Activated CD8-positive, alpha-beta memory T cell treated with anti-CD3 and anti-CD28 coated beads for 48 hours (primary cell): ENCODE measurements at places on chromosomes 16 and 17.

DNA sequence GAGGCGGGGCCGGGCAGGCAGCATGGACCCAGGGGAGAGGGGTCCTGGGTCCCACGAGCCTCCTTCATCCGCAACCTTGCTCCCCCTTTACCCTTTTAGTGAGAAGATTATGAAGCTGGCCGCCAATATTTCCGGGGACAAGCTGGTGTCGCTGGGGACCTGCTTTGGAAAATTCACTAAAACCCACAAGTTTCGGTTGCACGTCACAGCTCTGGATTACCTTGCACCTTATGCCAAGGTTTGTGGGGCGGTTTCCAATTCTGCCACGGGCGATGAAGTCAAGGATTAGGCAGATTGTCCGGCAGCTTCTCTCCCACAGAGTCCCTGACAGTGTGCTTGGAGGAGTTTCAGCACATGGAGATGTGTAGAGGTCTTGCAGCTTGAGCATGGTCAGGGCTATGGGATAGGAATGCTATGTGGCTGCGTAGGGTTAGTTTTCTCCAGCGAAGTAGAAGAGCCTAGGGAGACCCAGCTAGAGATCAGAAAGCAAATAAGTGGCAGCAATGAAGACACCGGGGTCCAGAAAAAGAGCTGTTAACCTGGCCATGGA lies 598 bp downstream of the NIP7 start:
- DNase-seq, result no peak

DNA sequence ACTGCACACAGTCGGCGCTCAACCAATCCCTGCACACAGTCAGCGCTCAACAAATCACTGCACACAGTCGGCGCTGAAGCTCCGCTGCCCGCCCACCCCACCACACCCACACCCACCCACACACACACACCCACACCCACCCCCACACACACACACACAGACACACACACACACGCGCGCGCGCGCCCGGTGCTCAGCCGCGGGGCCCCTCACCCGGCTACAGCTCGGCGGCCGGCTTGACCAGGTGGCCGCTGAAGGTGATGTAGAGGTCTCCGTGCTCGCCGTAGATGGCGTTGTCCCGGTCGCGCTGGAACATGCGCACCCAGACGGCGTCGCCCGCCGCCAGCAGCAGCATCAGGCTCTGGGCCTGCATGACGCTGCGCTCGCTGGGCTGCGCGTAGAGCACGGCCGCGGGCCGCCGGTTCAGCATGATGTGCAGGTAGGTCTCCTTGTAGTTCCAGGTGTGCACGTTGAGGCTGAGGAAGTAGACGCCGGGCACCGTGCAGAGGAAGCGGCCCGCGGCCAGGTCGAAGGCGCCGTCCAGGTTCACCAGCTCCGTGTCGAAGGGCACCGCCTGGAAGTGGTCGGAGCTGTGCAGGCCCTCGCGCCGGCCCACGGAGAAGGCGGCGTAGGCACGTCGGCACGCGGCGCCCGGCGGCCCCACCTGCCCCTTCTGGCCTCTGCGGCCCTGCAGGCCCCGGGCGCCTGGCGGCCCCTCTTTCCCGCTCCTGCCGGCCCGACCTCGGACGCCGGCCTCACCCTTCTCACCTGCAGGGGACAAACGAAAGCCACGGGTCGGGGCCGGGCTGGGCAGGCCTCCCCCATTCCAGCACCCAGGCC lies 2.5 kb downstream of the C1QTNF8 start:
- DNase-seq, result no peak

GRCh38 chr17:49193513-49194296 lies 16.7 kb downstream of the GNGT2 start:
- DNase-seq, result no peak

GRCh38 chr17:67544364-67544955 lies 167.4 kb downstream of the PITPNC1 start:
- no peak for DNase-seq

DNA sequence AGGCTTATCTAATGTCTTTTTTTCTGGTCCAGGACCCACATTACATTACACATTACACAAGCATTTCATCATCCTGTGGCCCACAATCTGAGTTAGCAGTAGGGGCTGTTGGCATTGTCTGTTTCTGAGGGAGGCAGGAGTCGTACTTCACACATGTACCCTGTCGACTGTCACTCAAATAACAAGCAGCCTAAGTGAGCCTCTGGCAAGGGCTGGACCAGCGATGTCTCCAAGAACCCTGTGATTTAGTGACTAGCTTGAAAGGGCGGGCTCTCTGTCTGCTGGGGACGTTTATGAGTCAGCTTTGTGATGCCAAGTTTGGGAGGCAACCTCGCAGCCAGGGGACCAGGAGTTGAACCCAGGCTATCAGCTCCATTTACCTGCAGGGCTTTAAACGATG lies 251.4 kb downstream of the HS3ST3B1 start:
- DNase-seq, result no peak
